ENCODE measurements at places on chromosomes 5 and 9. TPM values are rescaled to one million over a fixed set of nuclear protein-coding genes. Genes with fewer than 3 reads are reported as not detected.

- DNase-seq: peak; percentile 40
Observed at GRCh38 chr5:124446120-124446519, 300.3 kb downstream of the ZNF608 start.

The CYLC2 gene
- polyA plus RNA-seq: not detected

GRCh38 chr5:176851871-176852658 lies 41.7 kb downstream of the UNC5A start:
- no peak for DNase-seq

DNA sequence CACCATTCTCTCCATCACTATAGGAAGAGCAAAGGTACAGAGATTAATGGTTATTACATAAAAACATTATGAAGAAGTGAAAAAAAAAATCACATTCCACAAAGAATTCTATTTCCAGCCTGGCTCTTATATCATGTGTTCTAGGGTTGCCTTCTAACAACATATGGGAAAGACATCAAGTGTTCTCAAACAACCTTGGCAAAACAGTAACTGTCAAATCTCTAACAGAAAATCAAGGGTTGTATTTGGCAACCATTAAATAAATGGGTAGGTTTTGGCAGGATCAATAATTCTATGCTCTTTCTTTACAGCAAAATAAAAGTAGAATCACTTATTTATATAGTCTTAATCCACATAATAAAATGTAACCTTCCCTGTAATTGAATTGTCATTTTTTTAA lies 728.9 kb downstream of the MAT2B start:
- DNase-seq: no peak

The FRMPD1 gene
- polyA plus RNA-seq: 1.9 TPM

The CATSPER3 gene
- 1.5 TPM for polyA plus RNA-seq

DNA sequence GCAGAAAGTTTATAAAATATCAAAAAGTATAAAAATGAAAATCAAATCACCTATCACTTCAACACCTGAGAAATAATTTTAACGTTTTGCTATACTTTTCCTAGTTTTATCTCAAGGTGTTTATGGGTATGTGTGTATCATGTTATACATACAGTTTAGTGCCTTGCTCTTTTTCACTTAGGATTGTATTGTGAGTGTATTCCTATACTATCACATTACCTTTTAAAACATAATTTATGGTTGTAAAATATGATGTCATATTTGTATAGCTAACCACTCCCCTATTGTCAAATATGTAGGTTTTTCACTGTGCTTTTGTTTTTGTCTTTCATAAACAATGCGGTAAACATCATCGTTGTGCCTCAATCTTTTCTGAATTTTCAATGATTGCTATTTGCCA lies 479.9 kb downstream of the SPOCK1 start:
- no peak for DNase-seq

All from renal pelvis (tissue), 12 donors.